ENCODE measurements at places on chromosomes 4 and X. TPM values are rescaled to one million over a fixed set of nuclear protein-coding genes. Genes with fewer than 3 reads are reported as not detected.

GRCh38 chr4:6942238-6942800 lies 32.7 kb downstream of the TBC1D14 start:
- DNase-seq, result no peak

GRCh38 chrX:107565931-107566603 lies 62.2 kb upstream of the PRPS1 start:
- DNase-seq, result peak; percentile 25

Gene TGIF2LX
- total RNA-seq, result not detected

Gene USP51
- total RNA-seq, result 1.2 TPM

DNA sequence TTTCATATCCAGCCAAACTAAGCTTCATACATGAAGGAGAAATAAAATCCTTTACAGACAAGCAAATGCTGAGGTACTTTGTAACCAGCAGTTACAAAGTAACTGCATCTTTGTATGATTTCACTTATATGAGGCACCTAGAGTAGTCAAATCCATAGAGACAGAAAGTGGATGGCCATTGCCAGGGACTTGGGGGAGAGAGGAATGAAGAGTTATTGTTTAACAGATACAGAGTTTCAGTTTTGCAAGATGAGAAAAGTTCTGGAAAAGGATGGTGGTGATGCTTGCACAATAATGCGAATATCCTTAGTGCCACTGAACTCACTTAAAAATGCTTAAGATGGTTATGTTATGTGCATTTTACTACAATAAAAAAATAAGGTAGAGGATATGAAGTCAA lies 58.4 kb upstream of the VCX start:
- DNase-seq, result no peak

GRCh38 chrX:19225909-19226308 lies 103.6 kb upstream of the ADGRG2 start:
- DNase-seq, result peak; percentile 18

DNA sequence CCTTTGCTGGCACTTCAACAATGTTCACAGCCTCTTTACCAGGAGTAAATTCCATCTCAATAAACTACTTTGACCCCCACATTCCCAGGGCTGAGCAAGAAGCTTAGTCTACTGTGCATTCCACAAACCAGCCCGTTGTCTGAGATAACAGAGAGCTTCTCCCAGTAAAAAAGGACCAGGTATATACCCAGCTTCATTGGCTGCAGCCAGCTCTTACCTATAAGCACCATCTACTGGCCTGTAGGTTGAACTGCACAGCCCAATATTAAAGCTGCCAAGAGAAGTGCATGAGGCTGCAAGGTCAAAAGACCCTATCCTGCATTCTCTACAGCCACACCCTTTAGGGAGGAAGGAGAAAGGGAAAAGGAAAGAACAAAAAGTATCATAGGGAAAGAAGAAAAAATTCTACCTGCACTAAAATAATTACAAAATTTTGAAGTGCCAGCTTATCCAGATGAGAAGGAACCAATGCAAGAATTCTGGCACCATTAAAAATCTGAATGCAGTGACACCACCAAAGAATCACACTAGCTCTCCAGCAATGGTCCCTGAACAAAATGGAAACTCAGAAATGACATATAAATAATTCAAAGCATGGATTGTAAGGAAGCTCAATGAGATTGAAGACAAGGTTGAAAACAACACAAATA lies 45.7 kb upstream of the INTU start:
- DNase-seq, result peak; percentile 33

Gene POU4F2
- total RNA-seq, result 0.06 TPM

GRCh38 chr4:151567056-151567455 lies 158.1 kb downstream of the FHIP1A start:
- no peak for DNase-seq
